ENCODE measurements at places on chromosomes 7 and 10. TPM values are rescaled to one million over a fixed set of nuclear protein-coding genes. Genes with fewer than 3 reads are reported as not detected.

DNA sequence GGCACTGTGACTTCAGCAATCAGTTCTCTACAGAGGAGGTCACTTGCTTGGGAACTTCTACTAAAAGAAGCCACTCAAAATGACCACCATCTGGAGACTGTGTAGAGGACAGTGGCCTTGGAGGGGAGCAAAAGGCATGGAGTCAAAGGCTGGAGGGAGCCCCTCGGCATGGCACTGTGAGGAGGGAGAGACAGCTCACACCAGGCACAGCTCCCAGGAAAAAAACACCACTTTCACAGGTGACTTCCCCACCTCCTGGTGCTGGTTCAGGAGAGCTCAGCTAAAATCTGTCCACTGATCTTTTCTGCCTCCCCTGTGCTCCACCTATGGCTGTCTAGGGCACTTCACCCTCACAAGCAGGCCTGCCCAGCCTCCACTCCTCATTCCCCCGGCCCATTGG is 649.4 kb upstream of the MGMT start:
- no peaks in the 10 kb centered on the region for H3K36me3 ChIP-seq
- peaks cover 8% of the 10 kb centered on the region for H3K27me3 ChIP-seq
- H3K4me1 ChIP-seq = no peaks in the 10 kb centered on the region

DNA sequence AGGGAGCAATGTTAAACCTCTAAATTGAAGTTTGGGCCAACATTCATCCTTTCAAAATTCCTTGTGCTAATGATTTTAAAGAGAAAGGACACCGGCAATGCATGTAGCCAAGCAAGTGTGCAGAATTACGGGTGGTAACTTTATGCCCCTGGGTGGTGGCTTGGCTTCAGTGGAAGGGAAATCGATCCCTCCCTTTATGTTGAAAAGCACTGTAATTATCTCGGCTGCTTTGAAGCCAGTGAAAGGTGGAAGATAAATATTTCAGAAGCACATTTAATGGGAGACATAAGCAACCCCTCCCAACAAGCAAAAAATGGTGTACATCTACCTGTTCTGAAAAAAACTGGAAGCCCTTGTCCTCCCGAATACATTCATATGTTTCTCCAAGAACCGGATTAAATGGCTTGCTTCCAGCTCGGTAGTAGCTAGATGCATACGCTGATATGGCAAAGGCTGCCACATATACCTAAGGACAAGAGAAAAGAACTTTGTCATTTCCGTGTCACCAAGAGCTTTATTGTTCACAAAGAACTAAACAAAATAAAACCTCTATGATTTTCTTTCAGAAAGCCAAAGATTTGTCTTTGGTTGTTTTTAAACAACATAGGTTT is 73.3 kb upstream of the GSDME start:
- H3K36me3 ChIP-seq = peaks cover 5% of the 10 kb centered on the region
- no peaks in the 10 kb centered on the region for H3K27me3 ChIP-seq
- no peak for DNase-seq
- H3K4me3 ChIP-seq = no peak overlapping the region
- H3K27ac ChIP-seq = peak overlapping the region; percentile 15
- peaks cover 39% of the 10 kb centered on the region for H3K4me1 ChIP-seq

- no peaks in the 10 kb centered on the region for H3K4me1 ChIP-seq
- no peaks in the 10 kb centered on the region for H3K36me3 ChIP-seq
- no peak overlapping the region for H3K27ac ChIP-seq
- DNase-seq = no peak
- no peak overlapping the region for H3K4me3 ChIP-seq
These were observed 48.2 kb upstream of the GPAM start for GRCh38 chr10:112231602-112232400.

KAZALD1 gene
- total RNA-seq = 5.1 TPM

- H3K4me1 ChIP-seq = peaks cover 31% of the 10 kb centered on the region
- H3K4me3 ChIP-seq = no peak overlapping the region
- no peak for DNase-seq
These were observed 6.0 kb upstream of the MNX1 start for GRCh38 chr7:157016352-157017041.

GRCh38 chr10:71234004-71234894 is 21.9 kb downstream of the UNC5B start:
- peak; percentile 19 for DNase-seq
- peaks cover 91% of the 10 kb centered on the region for H3K4me1 ChIP-seq
- H3K36me3 ChIP-seq = no peaks in the 10 kb centered on the region
- H3K27me3 ChIP-seq = no peaks in the 10 kb centered on the region

- no peak for DNase-seq
- peaks cover 22% of the 10 kb centered on the region for H3K27me3 ChIP-seq
- H3K36me3 ChIP-seq = no peaks in the 10 kb centered on the region
- no peaks in the 10 kb centered on the region for H3K4me1 ChIP-seq
- H3K4me3 ChIP-seq = no peak overlapping the region
These were observed 62.8 kb upstream of the EBF3 start for GRCh38 chr10:130026670-130027456.

DNA sequence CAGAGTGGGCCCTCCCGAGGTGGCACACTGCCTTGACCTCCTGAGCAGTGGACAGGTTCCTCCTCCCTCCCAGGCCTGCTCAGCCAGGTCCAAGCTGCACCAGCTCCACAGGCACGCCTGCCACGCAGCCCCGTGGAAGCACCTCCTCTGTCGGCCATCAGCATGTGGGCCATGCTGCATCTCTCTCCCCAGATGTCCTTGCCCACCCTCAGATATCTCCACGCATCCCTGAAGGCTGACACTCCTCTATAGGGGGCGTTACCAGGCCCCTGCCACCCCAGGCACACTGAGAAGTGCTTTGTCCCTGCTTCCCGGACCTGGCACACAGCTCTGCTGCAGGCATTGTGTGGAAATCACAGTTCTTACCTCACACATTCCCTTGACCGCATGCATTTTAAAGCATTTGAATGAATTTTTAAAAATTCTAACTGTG is 598.5 kb downstream of the SDK1 start:
- DNase-seq = no peak
- no peaks in the 10 kb centered on the region for H3K27me3 ChIP-seq
- peaks cover 8% of the 10 kb centered on the region for H3K4me1 ChIP-seq
- no peak overlapping the region for H3K27ac ChIP-seq
- no peak overlapping the region for H3K4me3 ChIP-seq
- H3K36me3 ChIP-seq = no peaks in the 10 kb centered on the region

- no peak for DNase-seq
- no peak overlapping the region for H3K27ac ChIP-seq
- no peaks in the 10 kb centered on the region for H3K36me3 ChIP-seq
- no peaks in the 10 kb centered on the region for H3K4me1 ChIP-seq
- no peak overlapping the region for H3K4me3 ChIP-seq
- no peaks in the 10 kb centered on the region for H3K27me3 ChIP-seq
These were observed 91.4 kb upstream of the PHYHIPL start for GRCh38 chr10:59085054-59085453.

- no peak for DNase-seq
- peak overlapping the region; percentile 93 for H3K27ac ChIP-seq
- H3K4me1 ChIP-seq = peaks cover 55% of the 10 kb centered on the region
- H3K4me3 ChIP-seq = no peak overlapping the region
These were observed 30.1 kb upstream of the TM9SF3 start for GRCh38 chr10:96616961-96617360.

DNA sequence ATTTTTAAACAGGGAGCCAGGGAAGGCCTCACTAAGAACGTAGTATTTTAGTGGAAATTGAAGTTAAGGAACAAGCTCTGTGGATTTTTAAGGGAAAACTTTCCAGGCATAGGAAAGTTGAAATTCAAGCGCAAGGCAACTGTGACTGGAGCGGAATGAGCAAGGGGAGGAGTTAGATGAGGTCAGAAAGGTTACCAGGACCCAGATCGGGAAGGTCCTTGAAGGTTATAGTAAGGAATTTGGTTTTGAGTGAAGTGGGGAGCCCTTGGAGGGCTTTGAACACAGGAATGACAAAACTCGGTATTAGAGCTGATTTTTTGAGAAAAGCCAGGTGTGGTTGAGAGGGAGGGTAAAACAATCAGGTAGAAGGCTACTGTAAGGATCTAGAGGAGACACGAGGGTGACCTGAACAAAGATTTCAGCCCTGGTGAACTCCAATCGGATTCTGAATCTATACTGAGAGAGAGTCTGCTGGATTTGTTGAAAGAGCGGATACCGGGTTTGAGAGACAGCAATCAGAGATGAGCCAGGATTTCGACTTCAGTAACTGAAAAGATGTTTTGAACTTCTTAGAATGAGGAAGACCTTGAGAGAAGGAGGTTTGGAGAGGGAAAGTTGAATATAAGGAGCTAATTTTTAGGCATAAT is 1013.9 kb downstream of the NRG3 start:
- no peak for DNase-seq
- no peaks in the 10 kb centered on the region for H3K27me3 ChIP-seq
- H3K27ac ChIP-seq = no peak overlapping the region
- H3K36me3 ChIP-seq = no peaks in the 10 kb centered on the region

DNA sequence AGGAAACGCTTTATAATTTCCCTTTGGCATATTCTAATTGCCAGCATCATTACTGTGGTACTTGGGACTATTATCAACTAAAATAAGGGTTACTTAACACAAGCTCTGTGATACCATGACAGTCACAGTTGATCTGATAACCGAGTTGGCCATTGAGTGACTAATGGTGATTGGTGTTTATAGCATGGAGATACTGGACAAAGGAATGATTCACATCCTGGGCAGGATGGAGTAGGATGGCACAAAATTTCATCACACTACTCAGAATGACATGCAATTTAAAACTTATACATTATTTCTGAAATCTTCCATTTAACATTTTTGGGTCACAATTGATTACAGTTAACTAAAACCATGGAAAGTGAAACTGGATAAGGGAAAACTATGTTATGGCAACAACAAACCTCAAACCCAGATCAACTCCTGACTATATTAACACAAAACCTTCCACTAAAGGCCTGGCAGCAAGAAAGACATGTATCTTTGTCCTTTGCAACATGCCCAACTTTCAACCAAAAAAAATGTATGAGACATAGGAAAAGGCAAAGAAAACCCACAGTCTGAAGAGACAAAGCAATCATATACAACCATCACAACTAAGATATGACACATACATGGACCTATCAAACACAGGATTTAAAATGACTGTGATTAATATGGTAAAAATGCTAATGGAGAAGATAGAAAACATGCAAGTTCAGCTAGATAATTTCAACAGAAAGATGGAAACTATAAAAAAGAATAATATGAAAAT is 208.5 kb upstream of the NRP1 start:
- no peak overlapping the region for H3K27ac ChIP-seq
- DNase-seq = no peak
- H3K36me3 ChIP-seq = no peaks in the 10 kb centered on the region
- no peaks in the 10 kb centered on the region for H3K4me1 ChIP-seq
- H3K27me3 ChIP-seq = no peaks in the 10 kb centered on the region

DNA sequence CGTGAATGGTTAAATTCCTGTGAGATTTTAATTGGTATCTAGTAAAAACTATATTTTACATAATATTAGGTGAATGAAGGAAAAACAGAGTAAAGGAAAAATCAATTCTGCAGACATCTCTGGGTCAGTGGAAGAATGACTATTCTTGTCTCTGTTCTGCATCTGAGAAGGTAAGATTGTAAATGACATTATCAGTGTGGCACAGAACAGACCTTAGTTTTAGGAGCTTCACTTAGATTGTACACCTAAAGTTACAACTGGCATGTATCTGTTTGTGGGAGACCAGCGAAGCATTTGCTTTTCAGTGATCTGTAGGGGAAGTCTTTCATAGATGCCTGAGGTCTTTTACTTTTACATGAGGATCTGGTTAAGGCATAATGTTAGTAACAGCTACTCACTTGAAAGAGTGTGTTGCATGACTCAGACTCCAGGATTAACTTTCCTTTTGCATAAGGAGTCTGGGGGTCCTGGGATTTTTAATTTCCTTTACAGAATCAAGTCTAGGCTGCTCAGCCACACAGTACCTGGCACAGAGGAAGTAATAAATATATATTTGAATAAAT is 56.2 kb downstream of the JMJD1C start:
- no peak overlapping the region for H3K4me3 ChIP-seq
- DNase-seq = no peak
- H3K4me1 ChIP-seq = peaks cover 29% of the 10 kb centered on the region
- no peaks in the 10 kb centered on the region for H3K36me3 ChIP-seq
- H3K27ac ChIP-seq = no peak overlapping the region

PAX4 gene
- total RNA-seq = not detected

DNA sequence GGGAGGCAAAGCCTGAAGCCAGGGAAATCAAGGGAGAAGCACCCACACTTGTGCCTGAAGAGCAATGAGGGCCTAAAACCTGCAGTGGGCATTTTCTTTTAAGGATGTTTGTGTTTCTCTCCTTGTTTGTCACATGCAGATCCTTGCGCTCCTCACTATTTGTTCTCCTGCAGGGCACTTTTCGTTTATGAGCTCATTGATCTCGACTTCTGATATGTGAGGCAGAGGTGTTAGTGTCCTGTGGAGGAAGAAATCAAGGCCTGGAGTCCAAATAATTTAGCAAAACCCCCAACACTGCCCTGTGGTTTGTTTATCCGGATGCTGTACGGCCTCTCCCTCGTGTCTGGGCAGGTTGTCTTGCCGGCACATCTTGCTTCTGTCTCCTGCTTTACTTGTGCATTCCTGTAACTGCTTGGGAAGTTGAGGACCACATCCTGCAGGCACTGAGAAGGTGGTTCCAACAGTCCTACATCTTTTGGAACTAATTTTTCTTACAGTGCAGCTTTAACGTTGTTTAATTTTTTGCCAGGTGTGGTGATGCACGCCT is 13.7 kb downstream of the UBE3C start:
- no peak overlapping the region for H3K27ac ChIP-seq
- H3K4me3 ChIP-seq = no peak overlapping the region
- H3K27me3 ChIP-seq = no peaks in the 10 kb centered on the region
- H3K36me3 ChIP-seq = no peaks in the 10 kb centered on the region
- peaks cover 40% of the 10 kb centered on the region for H3K4me1 ChIP-seq

Measured in left ventricle myocardium inferior (tissue), 1 donor.